ENCODE measurements at places on chromosomes 3 and 15.

DNA sequence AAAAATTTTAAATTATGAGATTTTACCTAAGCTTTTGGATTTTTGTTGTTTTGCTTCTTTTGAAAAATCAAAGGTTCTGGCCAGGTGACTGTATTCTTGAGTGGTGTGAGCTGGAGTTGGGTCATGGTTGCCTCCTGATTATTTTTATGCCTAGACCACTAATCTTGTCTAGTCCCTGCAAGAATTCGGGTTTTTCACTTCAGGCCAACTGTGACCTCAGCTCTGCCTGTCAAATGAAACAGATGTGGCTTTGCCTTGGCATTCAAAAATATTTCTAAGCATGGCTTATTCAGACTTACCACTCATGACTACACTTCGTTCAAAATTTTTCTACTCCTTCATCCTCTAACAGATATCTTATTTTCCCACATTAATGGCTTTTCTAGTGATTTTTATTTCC is 25.4 kb upstream of the CDV3 start:
- DNase-seq: no peak

GRCh38 chr3:127889461-127889863 is 25.6 kb upstream of the KBTBD12 start:
- DNase-seq: no peak

GRCh38 chr3:191217301-191217700 is 18.3 kb downstream of the OSTN start:
- DNase-seq: no peak

GRCh38 chr3:98980915-98981596 is 79.6 kb upstream of the DCBLD2 start:
- DNase-seq: peak; percentile 2

- no peak for DNase-seq
These were observed 830.9 kb upstream of the CFAP20DC start for GRCh38 chr3:59880717-59881116.

- DNase-seq: no peak
These were observed 43.6 kb downstream of the HMG20A start for GRCh38 chr15:77464129-77464865.

- DNase-seq: no peak
These were observed 75.1 kb downstream of the SLC12A8 start for GRCh38 chr3:125137358-125138033.

GRCh38 chr3:127159543-127159942 is 33.4 kb upstream of the PRR23E start:
- no peak for DNase-seq

GRCh38 chr15:67827562-67828277 is 2.4 kb downstream of the SKOR1 start:
- DNase-seq: peak; percentile 18

DNA sequence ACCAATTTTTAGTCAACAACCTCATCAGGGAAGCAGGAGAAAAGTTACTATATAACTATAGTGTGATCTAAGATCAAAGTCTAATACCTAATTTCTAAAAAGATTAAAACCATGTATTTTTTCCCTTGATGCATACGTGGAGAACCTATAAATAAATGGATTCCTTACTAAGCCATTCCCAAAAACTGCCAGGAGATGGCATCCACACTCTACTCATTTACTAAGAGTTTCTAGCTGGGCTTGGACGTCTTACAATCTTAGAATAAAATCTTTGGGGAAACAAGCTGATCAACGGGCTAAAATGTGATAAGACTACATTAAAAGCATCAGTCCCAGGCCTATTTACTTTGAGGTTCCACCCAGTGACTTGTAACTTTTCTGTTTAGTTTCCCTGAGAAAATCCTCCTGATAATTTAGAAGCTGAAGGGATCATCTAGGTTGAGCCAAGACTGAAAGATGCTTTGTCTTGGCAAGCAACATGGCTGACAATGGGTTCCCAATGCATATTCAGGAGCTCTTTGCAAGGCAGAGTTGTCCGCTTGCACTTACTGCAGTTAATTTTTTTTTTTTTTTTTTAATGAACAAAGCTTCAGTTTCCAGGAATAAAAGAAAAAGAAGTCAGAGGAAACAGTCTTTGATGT is 85.5 kb upstream of the FGF12 start:
- DNase-seq: peak; percentile 30

DNA sequence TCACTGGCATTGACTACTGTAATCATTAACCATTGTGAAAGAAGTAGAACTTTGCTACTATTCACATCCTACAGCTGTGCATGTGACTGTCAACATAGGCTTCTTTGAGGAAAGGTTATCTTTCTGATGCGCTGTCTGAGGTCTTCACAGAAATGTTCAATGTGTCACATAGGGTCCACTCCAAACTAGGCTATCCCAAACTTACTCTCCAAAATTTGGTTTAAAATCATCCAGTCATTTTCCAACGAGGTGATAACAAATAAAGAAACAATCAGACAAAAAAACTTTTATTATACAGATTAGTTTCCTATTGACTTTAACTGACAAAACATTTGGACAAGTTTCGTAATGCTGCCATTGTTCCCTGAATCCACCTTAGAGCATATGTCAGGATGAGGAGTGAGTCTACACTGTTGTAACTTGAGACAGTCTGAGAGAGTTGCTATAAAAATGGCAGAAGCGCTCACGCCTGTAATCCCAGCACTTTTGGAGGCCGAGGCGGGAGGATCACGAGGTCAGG is 511.6 kb downstream of the PLOD2 start:
- DNase-seq: no peak

DNA sequence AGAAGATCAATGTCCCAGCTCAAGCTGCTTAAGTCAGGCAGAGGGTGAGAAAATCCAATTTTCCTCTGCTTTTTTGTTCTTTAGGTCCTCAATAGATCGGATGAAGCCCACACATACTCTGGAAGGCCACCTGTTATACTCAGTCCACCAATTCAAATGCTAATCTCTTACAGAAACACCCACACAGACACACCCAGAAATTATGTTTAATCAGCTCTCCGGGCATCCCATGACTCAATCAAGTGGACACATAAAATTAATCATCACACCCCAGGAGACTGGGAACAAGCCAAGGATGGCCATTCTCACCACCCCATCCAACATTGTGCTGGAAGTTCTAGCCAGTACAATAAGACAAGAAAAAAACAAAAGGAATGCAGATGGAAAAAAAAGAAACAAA is 67.8 kb upstream of the SLC24A5 start:
- no peak for DNase-seq

GRCh38 chr3:114058646-114059045 is 2.1 kb downstream of the QTRT2 start:
- no peak for DNase-seq

GRCh38 chr3:156802821-156803606 is 23.1 kb upstream of the LEKR1 start:
- no peak for DNase-seq

DNA sequence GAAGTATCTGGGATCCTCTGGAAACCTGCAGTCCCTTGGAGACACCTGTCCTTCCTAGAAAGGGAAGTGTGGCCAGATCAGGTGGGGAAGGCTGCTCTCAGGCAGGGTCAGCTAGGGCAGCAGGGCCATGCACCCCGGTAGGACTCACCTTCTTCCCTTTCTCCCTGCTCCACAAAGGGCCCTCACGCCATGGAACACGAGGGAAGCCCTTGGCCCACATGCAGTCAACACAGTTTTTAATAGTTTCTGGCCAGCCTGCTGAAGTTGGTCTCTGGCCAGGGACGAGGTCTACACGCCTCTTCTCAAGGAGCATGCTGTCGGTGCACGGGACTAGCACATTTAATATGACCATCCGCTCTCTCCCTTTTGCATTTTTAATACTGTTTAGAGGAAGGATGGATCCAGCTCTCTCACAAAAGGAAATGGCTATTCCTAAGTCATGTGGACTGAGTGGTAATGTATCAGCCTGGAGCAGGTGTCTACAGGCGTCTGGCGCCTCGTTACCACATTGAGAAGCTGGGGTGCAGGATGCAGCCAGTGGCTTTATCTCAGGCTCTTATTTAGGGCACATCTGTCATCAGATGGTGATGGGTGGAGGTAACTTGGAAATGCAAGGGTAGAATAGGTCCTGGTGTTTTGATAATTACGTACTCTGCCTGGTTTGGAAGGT is 153.9 kb downstream of the KLF13 start:
- no peak for DNase-seq

DNA sequence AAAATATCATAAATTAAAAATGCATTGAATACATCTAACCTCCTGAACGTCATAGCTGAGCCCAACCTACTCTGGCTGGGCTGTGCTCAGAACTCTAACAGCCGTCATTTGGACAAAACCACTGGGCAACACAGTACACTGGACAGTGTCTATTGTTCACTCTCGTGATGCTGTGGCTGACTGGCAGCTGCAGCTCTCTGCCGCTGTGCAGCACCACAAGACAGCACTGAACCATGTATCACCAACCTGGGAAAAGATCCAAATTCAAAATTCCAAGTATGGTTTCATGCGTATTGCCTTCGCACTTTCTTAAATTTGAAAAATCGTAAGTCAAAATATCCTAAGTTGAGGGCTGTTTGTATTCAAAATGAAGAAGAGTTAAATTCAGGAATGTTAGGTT is 145.1 kb upstream of the CNTN4 start:
- no peak for DNase-seq

DNA sequence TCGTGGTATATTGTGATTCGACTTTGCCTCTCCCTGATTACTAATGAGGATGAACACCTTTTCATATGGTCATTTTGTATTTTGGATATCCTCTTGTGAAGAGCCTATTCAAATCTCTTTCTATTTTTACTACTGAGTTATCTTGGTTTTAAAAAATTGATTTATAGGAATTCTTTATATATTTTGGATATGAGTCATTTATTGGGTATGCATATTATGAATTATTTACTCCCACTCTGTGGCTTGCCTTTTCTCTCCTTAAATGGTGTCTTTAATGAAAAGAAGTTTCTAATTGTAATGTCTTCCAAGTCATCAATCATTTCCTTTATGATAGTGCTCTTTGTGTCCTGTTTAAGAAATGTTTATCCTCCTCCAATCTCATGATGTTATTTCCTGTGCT is 191.5 kb upstream of the DPH6 start:
- no peak for DNase-seq

Data from activated CD4-positive, alpha-beta T cell treated with anti-CD3 and anti-CD28 coated beads for 48 hours (primary cell).